ENCODE measurements at places on chromosomes 7 and 10. TPM values are rescaled to one million over a fixed set of nuclear protein-coding genes. Genes with fewer than 3 reads are reported as not detected.

DNA sequence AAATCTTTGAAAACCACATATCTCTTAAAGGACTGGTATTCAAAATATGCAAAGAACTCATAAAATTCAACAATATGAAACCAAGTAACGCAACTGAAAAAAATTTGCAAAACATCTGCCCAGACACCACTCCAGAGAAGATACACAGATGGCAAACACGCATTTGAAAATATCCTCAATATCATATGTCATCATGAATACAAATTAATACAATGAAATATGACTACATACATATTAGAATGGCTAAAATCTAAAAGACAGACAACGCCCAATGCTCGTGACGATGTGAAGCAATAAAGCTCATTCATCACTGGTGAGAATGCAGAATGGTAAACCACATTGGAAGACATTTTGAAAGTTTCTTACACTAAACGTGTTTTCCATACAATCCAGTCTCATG is 770.1 kb upstream of the CELF2 start:
- H3K27me3 ChIP-seq: no peaks in the 10 kb centered on the region
- H3K4me1 ChIP-seq: no peaks in the 10 kb centered on the region
- no peaks in the 10 kb centered on the region for H3K36me3 ChIP-seq
- DNase-seq: no peak
- H3K27ac ChIP-seq: no peak overlapping the region
- no peak overlapping the region for H3K4me3 ChIP-seq

The ZNF487 gene
- 0.38 TPM for total RNA-seq

DNA sequence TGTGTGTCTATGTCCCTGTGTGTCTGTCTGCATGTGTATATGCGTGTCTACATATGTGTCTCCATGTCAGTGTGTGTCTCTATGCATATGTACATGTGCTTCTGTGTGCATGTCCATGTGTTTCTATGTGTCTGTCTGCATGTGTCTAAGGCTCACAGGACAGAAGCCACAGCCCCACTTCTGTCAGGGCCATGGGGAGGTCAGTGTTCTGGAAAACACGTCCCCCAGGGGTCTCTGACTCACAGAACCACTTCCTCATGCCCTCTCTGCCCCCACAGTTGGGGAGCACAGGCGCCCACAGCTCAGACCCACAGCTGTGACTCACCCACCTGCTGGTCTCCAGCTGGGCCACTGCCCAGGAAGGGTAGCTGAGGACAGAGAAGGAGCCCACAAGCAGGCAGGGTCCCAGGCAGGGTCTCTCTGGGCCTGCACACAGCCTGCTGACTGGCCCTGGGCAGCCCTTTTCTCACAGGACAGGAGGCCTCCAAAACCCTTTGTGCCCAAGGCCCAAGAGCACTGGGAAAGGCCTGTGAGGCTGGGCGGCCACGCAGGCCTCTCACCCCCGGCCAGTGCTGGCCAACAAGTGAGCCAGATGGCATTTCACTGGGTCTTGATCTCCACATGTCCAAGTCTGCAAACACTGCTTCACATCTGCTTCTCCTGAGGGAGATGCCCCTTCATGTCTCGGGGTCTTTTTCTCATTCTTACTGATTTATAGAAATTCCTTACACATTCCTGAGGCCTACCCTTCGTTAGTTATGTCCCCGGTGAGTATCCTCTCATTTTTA is 102.9 kb upstream of the FAM20C start:
- H3K4me1 ChIP-seq: peaks cover 47% of the 10 kb centered on the region
- H3K4me3 ChIP-seq: no peak overlapping the region
- no peaks in the 10 kb centered on the region for H3K27me3 ChIP-seq
- no peaks in the 10 kb centered on the region for H3K36me3 ChIP-seq
- DNase-seq: peak; percentile 77

- H3K27me3 ChIP-seq: no peaks in the 10 kb centered on the region
- H3K36me3 ChIP-seq: no peaks in the 10 kb centered on the region
- no peak overlapping the region for H3K4me3 ChIP-seq
Observed at GRCh38 chr7:110612680-110613079, 478.2 kb upstream of the LRRN3 start.

The TBRG4 gene
- 117 TPM for total RNA-seq

DNA sequence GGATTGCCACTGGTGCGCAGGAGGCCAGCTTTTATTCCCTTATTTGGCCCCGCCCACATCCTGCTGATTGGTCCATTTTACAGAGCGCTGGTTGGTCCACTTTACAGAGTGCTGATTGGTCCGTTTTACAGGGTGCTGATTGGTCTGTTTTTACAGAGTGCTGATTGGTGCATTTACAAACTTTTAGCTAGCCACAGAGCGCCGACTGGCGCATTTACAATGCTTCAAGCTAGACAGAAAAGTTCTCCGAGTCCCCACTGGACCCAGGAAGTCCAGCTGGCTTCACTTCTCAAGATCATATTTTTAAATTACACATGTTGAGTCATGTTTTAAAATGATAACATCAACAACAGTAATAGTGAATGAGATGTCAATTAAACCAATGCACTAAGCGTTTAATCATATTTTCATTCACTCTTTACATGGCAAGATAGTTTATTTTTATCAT is 128.3 kb downstream of the CUBN start:
- DNase-seq: no peak
- H3K4me3 ChIP-seq: no peak overlapping the region
- no peaks in the 10 kb centered on the region for H3K27me3 ChIP-seq
- H3K27ac ChIP-seq: no peak overlapping the region
- peaks cover 28% of the 10 kb centered on the region for H3K4me1 ChIP-seq
- no peaks in the 10 kb centered on the region for H3K36me3 ChIP-seq

The SFR1 gene
- total RNA-seq: 14.2 TPM

The PAX4 gene
- total RNA-seq: not detected

DNA sequence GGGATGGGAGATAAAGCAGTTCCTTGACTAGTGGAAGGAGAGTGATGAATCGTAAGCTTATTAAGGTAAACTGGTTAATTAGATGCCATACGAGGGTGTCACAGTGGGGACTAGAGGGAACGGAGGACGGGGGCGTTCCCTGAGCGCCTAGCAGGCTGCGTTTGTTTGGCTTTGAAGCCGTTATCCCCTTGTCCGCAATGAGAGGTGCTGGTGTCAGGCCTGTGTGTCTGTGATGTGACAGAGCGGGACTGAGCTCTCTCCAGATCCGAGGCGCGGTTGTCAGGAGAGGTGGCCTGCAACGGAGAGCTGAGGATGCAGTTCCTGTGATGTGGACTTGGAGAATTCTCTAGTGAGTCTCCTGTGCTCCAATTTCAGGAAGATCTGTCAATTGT is 60.0 kb upstream of the PRPS1L1 start:
- no peaks in the 10 kb centered on the region for H3K36me3 ChIP-seq
- H3K4me1 ChIP-seq: no peaks in the 10 kb centered on the region
- DNase-seq: no peak
- peaks cover 14% of the 10 kb centered on the region for H3K27me3 ChIP-seq
- H3K27ac ChIP-seq: no peak overlapping the region

The CC2D2B gene
- total RNA-seq: not detected

GRCh38 chr10:45058580-45058979 is 57.9 kb downstream of the ZNF22 start:
- DNase-seq: no peak
- H3K27ac ChIP-seq: no peak overlapping the region
- no peak overlapping the region for H3K4me3 ChIP-seq
- H3K4me1 ChIP-seq: no peaks in the 10 kb centered on the region

- no peak for DNase-seq
- H3K4me3 ChIP-seq: no peak overlapping the region
- H3K4me1 ChIP-seq: peaks cover 6% of the 10 kb centered on the region
- no peak overlapping the region for H3K27ac ChIP-seq
- peaks cover 4% of the 10 kb centered on the region for H3K36me3 ChIP-seq
- no peaks in the 10 kb centered on the region for H3K27me3 ChIP-seq
Observed at GRCh38 chr10:11581213-11581612, 30.2 kb downstream of the USP6NL start.

The PAPSS2 gene
- total RNA-seq: 1.4 TPM

The OGDHL gene
- 2.8 TPM for total RNA-seq

- DNase-seq: peak; percentile 85
- H3K27me3 ChIP-seq: no peaks in the 10 kb centered on the region
- H3K36me3 ChIP-seq: no peaks in the 10 kb centered on the region
- peaks cover 6% of the 10 kb centered on the region for H3K4me1 ChIP-seq
Observed at GRCh38 chr10:80070057-80070456, 8.4 kb upstream of the TMEM254 start.

GRCh38 chr10:28479425-28479865 is 53.5 kb upstream of the WAC start:
- H3K36me3 ChIP-seq: no peaks in the 10 kb centered on the region
- H3K4me3 ChIP-seq: no peak overlapping the region
- H3K4me1 ChIP-seq: no peaks in the 10 kb centered on the region

DNA sequence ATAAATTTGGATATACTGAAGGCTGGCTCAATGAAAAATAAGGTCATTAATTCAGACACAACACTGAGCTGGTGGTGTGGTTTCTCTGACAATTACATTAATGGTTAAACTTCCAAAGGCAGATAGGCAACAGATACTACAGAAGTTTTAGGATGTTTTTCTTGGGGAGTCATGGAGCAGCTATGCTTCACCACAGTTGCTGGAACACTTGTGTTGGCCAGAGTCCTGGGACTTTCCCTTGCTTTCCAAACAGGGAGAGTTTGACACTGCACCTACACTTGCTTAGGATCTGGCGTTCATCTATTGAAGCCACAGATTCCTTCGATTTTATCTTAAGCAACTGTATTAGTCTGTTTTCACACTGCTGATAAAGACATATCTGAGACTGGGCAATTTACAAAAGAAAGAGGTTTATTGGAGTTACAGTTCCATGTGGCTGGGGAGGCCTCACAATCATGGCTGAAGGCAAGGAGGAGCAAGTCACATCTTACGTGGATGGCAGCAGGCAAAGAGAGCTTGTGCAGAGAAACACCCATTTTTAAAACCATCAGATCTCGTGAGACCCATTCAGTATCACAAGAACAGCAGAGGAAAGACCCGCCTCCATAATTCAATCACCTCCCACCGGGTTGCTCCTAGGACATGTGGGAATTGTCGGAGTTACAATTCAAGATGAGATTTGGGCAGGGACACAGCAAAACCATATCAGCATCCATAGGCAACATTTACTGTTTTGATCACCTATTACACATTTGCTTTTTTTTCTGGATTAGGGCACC is 27.8 kb upstream of the TMEM178B start:
- no peak overlapping the region for H3K27ac ChIP-seq

The TRIM50 gene
- total RNA-seq: not detected

GRCh38 chr7:7176406-7177043 is 5.8 kb upstream of the C1GALT1 start:
- H3K4me3 ChIP-seq: peak overlapping the region; percentile 14
- H3K27me3 ChIP-seq: no peaks in the 10 kb centered on the region
- peak; percentile 31 for DNase-seq
- no peaks in the 10 kb centered on the region for H3K36me3 ChIP-seq
- peaks cover 24% of the 10 kb centered on the region for H3K4me1 ChIP-seq

- no peak for DNase-seq
- H3K36me3 ChIP-seq: no peaks in the 10 kb centered on the region
- H3K4me3 ChIP-seq: no peak overlapping the region
- H3K4me1 ChIP-seq: no peaks in the 10 kb centered on the region
- no peak overlapping the region for H3K27ac ChIP-seq
- H3K27me3 ChIP-seq: no peaks in the 10 kb centered on the region
Observed at GRCh38 chr10:126277181-126277580, 111.1 kb downstream of the ADAM12 start.

GRCh38 chr7:91949221-91950009 is 8.8 kb downstream of the AKAP9 start:
- H3K4me3 ChIP-seq: no peak overlapping the region
- H3K36me3 ChIP-seq: no peaks in the 10 kb centered on the region
- peaks cover 10% of the 10 kb centered on the region for H3K4me1 ChIP-seq

DNA sequence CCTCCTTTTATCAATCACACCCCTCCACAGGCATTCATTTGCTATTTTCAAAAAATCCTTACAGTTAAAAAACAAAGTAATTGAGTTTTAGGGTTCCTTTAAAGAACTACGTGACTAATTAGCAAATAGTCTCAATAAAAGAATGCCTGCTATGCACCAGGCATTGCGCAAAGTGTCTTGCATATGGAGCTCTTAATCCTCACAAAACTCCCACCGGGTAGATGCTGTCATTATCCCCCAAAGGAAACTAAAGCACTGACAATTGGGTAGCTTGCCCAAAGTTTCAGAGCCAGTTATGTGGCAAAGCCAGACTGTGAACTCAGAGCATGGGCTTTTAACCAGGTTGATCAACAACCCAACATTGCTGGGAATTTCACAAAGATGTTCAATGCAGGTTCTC is 305.7 kb downstream of the ELMO1 start:
- H3K4me3 ChIP-seq: no peak overlapping the region
- no peak for DNase-seq
- H3K27ac ChIP-seq: no peak overlapping the region
- H3K36me3 ChIP-seq: no peaks in the 10 kb centered on the region
- no peaks in the 10 kb centered on the region for H3K27me3 ChIP-seq

- H3K4me1 ChIP-seq: no peaks in the 10 kb centered on the region
- DNase-seq: no peak
- H3K27ac ChIP-seq: no peak overlapping the region
- no peaks in the 10 kb centered on the region for H3K36me3 ChIP-seq
- no peaks in the 10 kb centered on the region for H3K27me3 ChIP-seq
- H3K4me3 ChIP-seq: no peak overlapping the region
Observed at GRCh38 chr10:131571865-131572264, 260.3 kb upstream of the TCERG1L start.

DNA sequence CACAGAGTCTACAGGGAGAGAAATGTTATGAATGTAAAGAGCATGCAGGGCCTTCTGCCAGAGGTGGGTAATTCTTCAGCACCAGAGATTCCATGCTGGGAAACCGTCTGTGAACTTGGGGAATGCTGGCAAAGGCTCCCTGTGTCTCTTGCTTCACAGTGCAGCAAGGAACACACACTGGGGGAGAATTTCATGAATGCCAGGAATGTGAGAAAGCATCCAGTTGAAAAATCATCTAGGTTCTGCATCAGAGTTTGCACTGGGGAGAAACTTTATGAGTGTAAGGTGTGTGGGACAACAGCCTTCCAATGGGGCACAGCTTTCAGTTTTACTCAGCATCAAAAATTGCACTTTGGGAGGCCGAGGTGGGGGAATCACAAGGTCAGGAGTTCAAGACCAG is 224.3 kb upstream of the IGFBP3 start:
- no peaks in the 10 kb centered on the region for H3K27me3 ChIP-seq
- H3K27ac ChIP-seq: peak overlapping the region; percentile 69
- no peak overlapping the region for H3K4me3 ChIP-seq
- no peaks in the 10 kb centered on the region for H3K36me3 ChIP-seq
- peak; percentile 59 for DNase-seq

The GRM3 gene
- total RNA-seq: not detected
